ENCODE measurements at places on chromosomes 3 and 15. TPM values are rescaled to one million over a fixed set of nuclear protein-coding genes. Genes with fewer than 3 reads are reported as not detected.

GRCh38 chr3:188267790-188268335 lies 113.9 kb downstream of the LPP start:
- no peak for DNase-seq

The TMEM207 gene
- polyA plus RNA-seq: 21.4 TPM

- DNase-seq: no peak
Measured at GRCh38 chr15:49286649-49287404, 116.8 kb downstream of the GALK2 start.

The SLC38A3 gene
- 6.8 TPM for polyA plus RNA-seq

- DNase-seq: no peak
Measured at GRCh38 chr3:97817965-97818364, 3.8 kb upstream of the CRYBG3 start.

The CEP97 gene
- 14.4 TPM for polyA plus RNA-seq

The CIAO2A gene
- polyA plus RNA-seq: 92.6 TPM

DNA sequence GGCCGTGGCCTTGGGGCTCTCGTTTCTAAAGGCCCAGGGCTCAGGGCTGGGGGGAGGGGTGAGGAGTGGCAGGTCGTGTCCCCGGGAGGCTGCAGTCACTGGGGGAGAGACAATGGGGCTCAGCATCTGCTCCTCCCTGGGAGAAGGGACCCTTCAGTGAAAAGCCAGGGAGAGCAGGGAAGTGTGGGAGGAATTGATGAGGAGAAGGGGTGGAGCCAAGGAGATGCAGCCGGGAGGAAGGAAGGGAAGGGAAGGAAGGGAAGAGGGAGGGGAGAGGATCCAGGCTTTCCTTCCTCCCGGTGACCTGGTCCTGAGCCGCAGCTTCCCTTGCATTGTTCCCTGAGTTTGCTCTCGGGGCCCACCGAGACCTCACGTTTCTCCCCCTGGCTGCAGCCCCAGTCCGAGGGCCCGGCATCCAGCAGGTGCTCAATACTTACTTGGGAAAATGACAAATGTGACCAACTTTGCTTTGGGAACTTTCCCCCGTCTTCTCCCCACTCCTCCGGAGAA lies 1.4 kb upstream of the ZNF710 start:
- no peak for DNase-seq

GRCh38 chr15:53808058-53808706 lies 48.7 kb upstream of the WDR72 start:
- DNase-seq: no peak

- no peak for DNase-seq
Measured at GRCh38 chr3:10748040-10748439, 68.0 kb upstream of the SLC6A11 start.

GRCh38 chr3:164730815-164731360 lies 347.4 kb downstream of the SI start:
- DNase-seq: no peak

The NDN gene
- 77.2 TPM for polyA plus RNA-seq

The MESP2 gene
- 0.28 TPM for polyA plus RNA-seq

- DNase-seq: no peak
Measured at GRCh38 chr15:70096215-70097062, 1.3 kb downstream of the TLE3 start.

GRCh38 chr3:66104535-66104934 lies 65.8 kb upstream of the MAGI1 start:
- DNase-seq: no peak

- DNase-seq: no peak
Measured at GRCh38 chr3:119331661-119332060, 37.5 kb downstream of the ARHGAP31 start.

GRCh38 chr3:40913192-40913591 lies 286.1 kb upstream of the CTNNB1 start:
- DNase-seq: no peak

GRCh38 chr3:61793521-61793920 lies 232.2 kb downstream of the PTPRG start:
- DNase-seq: no peak

The MYZAP gene
- 5.5 TPM for polyA plus RNA-seq

GRCh38 chr3:49016414-49017228 lies 1.8 kb downstream of the DALRD3 start:
- DNase-seq: no peak

- no peak for DNase-seq
Measured at GRCh38 chr3:194475978-194476377, 10.8 kb downstream of the ATP13A3 start.

DNA sequence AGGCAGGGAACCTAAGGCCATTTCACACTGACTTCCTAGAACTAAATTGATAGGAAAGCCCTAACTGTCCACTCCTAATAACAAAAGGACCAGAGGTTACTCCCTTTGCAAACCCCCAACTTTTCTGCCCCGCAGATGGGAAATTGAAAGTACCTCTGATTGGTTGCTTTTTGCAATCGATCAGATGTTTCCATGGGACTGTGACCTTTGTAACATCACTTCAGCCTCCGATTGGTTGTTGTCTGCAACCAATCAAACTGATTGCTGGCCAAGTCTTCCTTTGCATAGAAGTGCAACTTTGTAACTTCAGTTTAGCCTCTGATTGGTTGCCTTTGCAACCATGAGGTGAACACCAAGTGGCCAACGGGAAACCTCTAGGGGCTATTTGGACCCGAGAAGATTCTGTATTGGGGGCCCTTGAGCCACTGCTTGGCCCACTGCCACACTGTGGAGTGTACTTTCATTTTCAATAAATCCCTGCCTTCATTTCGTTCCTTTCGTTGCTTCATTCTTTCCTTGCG lies 11.3 kb upstream of the KNL1 start:
- DNase-seq: no peak

DNA sequence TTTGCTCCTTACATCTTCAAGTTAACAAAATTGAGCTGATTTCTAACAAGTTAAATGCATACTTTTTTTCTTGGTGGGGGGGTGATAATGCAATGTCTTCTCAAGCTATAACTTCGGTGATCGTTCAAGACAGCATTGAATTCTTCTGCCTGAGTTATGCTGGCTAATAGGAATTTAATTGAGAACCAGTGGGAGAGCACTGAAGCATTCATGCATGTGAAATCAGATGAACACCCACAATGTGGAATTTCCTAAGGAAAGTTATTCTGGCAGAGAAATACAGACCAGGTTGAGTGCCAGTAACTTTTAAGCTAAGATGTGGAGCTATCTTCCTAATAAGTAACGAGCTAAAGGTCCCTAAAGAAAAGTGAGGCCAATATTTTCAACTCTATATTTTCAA lies 3.0 kb downstream of the SPATA16 start:
- DNase-seq: no peak

DNA sequence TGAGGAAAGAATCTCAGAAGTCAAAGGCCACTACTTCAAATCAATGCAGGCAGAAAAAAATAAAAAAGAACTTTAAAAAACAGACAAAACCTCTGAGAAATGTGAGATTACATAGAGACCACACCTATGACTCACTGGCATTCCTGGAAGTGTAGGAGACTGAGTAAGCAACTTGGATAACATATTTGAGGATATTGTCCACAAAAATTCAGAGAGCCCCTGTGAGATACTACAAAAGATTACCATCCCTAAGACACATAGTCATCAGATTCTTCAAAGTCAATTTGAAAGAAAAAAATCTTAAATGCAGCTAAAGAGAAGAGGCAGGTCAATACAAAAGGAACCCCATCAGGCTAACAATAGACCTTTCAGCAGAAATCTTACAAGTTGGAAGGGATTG lies 887.3 kb downstream of the NTRK3 start:
- DNase-seq: no peak

GRCh38 chr3:61450866-61451265 lies 110.5 kb upstream of the PTPRG start:
- DNase-seq: no peak

- DNase-seq: no peak
Measured at GRCh38 chr15:31434588-31435260, 108.1 kb downstream of the KLF13 start.
